CD4-positive, alpha-beta T cell treated with Interleukin-6 at 100 ng/mL for 8 hours (primary cell): ENCODE measurements at places on chromosomes 12 and 14.

GRCh38 chr12:89875225-89875624 is 166.6 kb upstream of the ATP2B1 start:
- DNase-seq = no peak

- no peak for DNase-seq
Observed at GRCh38 chr14:101010293-101010692, 106.8 kb upstream of the RTL1 start.

DNA sequence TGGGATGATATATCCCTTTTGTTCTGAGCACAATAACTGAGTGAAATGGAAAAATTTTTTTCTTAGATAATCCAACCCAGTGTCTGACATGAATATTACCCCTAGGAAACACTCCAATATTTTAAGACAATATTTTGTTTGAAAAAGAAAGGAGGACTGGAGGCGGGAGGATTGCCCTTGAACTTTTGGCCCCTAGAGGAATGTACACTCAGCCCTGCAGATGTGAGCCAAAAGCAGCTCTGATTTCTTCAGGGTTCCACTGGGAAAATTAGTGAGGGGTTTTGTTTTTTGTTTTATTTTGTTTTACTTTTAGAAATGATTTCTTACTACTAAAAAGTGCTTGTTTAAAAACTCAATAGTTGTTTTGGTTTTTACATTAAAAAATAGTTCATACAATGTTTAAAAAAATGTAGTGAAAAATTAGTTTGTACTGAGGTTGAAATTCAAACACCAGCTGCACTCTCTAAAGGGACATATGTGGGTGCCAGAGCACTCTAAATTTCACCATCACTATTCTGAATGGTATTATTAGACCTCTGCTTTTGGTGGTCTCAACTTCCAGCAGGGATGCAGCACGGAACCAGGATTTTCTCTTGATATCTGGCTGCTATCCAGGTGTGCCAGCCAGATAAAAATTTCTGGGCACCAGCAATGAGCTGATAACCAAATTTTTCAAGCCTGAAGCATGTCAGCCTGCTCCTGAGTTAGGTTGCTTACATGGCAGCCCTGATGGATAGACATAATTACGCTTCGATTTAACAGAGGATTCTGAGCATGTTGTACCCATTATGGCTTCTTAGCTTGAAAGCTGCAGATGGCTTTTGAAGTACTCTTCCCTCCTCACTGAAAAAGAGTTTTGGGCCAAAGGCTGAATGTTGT is 141.9 kb downstream of the ANO6 start:
- DNase-seq = no peak

DNA sequence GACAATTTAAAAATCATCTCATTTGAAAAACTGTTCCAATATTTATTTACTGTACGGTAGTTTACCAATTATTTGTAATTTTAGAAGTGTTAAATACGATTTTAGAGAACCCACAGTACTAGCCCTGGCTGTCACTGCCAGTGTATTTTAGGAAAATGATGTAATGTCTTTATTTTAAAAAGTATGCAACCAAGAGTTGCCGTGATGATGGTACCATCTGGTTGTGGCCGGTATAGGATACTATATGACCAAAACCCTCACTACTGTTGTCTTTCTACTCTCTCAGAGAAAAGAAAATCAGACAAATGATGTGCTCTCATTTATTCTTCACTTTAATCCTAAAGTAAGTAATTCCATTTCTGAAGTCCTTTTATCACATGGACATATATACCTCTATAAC is 395.0 kb downstream of the FOXG1 start:
- no peak for DNase-seq

DNA sequence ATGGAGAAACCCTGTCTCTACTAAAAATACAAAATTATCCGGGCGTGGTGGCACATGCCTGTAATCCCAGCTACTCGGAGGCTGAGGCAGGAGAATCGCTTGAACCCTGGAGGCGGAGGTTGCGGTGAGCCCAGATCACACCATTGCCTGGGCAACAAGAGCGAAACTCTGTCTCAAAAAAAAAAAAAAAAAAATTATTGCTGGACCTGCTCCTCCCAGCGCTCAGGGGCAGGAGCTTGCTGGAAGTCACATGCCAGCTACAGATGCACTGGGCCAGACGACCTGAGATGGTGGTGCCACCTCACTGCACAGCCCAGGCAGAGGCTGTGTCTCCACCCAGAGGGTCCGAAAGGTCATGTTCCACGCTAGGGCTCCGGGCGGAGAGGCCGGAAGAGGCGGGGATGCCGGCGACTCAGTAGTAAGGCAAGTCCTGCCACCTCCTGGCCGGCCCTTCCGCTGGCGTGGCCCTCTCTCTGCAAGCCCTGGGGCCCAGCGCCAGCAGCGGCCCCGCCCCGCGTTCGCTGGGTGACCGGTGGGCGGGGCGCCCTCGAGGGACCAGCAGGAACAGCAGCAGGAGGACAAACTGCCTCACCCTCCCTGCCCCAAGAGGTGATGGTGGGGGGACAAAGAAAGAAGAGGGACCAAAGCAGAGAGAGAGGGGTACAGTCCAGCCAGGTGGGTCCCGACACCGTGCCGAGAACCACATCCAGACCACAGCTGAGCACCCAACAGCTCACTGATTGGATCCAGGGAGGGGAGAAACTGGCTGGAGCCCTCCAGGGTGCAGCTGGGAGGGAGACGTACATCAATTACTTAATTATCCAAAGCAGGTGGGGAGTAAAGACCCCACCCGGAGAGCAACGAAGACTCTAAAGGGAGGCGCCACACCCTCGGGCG is 3.6 kb upstream of the RHOF start:
- DNase-seq = no peak

DNA sequence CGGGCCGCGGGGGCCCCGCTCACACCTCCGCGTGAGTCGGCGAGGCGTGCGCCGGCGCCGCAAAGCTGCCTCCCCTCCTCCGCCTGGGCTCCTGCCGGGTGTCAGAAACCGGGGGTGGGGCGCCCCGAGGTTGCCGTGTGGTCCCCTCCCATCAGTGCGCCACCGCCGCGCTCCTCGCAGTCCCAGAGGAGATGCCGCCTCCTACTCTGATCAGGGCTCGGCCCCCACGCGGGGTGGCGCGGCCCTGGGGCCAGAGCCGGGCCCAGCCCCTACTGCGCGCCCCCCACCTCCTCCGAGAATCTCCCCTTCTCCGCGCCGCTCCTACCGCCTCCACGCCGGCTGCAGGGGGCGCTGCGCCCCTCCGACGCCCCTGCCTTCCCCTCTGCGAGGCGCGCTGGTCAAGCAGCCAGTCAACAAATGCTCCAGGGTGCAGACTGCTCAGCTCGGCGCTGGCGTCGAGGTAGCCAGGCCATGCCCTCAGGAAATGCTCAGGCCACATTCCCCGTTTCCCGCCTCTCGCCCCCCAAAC is 467 bp upstream of the JAG2 start:
- DNase-seq = no peak

DNA sequence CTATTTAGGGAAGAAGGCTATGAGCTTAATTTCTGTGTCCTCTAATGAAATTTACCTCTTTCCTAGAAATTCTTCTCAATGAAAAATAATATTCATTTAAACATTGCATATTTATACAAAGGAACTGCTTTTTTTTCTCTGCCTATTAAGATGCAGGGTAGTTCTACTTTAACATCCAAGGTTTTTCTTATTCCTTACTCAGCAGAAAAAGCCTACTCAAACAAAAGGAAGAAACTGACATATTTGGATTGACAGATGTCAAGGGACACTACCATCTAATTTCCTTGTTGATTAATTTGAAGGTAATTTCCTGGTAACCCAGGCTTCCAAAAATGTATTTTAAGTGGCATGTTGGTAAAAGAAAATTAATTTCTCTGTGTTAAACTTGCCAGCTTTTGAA is 192.3 kb downstream of the EGLN3 start:
- no peak for DNase-seq

DNA sequence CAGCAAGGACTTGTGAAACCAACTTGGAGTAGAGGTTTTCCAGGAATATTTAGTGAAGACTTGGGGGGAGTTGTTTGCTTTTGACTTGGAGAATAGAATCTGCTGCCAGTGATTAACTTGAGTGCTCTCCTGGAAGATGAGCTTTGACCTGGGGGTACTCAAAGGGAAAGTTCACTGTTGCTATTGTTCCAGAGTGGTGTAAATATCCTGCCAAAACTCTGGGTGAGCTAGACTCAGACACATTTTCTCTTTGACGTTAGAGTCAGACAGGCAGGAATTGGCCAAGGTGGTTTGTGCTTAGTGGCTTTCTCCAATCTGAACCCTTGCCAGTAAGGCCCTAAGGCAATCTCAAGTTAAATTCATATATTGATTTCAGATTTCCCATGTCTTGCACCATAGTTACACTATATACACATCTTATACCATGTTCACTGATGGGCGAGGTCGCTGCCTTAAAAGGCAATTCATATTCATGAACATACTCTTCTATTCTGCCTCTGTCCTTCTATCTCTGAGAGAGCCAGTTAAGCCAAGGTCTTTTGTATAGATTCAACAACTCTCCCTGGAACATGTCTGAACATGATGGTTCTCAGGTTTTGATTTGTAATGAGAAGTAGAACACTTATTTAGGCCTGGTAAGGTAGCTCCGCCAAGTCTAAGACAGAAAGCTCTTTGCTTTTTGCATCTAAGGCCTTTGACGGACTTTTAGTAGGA is 204.6 kb upstream of the SLC38A2 start:
- DNase-seq = no peak

DNA sequence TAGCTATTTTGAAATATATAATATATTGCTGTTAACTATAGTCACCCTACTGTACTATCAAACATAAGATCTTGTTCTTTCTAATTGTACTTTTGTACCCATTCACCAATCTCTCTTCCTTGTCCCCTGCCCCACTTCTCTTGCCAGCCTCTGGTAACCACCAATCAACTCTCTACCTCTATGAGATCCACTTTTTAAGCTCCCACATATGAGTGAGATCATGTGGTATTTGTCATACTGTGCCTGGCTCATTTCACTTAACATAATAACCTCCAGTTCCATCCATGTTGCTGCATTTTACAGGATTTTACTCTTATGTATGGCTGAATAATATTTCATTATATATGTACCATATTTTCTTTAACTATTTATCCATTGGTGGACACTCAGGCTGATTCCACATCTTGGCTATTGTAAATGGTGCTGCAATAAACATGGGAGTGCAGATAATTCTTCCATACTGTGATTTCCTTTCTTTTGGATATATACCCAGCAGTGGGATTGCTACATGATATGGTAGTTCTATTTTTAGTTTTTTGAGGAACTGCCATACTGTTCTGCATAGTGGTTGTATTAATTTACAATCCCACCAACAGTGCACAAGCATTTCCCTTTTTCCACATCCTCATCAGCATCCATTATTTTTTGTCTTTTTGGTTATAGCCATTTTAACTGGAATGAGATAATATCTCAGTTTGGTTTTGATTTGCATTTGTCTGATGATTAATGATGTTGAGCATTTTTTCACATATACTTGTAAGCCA is 33.5 kb upstream of the SPIC start:
- no peak for DNase-seq

DNA sequence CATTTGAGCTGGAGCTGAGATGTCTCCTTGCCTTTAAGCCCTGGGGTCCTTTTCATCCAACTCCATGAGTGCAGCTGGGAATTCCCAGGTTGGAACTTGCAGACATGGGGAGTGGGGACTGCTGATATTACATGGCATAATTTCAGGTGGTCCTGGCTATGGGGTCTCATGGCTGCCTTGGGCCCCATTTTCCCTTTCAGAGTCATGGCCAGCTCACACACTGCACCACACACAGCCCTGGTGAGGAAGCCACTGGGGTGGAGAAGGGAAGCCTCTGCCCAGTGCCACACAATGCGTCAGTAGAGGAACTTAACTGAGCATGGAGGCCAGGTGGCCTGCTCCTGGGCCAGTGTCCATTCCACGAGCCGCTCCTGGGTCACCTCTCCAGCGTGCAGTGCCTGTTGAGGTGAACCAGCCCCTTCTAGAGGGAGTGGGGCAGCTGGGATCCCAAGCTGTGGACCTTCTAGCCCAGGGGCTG is 17.3 kb upstream of the KRT86 start:
- DNase-seq = no peak

DNA sequence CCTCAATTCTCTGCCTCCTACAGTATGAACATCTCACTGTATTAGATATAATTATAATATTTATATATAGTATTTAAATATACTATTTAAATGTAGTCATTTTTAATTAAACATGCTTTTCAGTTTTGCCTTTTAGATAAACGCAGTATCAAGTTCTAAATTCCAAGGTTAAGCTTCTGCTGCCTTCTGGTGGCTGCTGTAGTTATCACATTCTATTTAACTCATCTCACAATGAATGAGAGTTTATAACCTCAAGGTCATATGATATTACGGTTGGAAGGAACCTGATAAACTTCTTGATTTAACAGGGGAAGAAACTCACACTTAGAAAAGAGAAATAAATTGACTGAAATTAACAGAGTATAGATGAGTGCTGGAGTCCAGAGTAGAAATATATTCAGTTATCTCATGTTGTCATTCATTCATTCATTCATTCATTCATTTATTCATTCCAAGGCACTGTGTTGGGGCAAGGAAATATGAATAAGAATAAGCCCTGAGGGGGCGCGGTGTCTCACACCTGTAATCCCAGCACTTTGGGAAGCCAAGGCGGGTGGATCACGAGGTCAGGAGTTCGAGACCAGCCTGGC is 31.9 kb downstream of the GUCY2C start:
- DNase-seq = peak; percentile 36

DNA sequence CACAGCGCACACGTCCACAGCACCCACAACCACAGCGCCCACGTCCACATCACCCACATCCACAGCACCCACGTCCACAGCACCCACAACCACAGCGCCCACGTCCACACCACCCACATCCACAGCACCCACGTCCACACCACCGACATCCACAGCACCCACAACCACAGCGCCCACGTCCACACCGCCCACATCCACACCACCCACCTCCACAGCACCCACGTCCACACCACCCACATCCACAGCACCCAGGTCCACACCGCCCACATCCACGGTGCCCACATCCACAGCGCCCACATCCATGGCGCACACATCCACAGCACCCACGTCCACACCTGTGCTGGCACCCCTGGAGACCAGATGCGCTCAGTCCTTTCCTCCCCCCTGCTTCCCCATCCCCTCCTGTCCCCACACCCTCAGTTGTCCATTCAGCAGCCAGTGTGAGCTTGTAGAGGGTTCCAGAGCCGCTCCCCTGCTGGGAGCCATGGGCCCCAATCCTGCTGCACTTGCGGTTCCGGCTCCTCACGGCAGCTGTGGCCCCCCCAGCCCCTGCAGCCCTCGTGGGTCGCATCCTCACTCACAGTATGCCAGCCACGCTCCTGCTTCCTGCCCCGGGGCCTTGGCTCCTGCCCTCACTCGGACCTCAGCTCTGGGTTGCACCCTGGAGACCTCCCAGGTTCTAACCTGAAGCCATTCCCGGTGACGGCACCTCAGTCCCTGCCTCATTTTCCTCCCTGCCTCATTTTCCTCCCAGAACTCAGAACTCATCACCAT is 37.8 kb downstream of the GALNT9 start:
- DNase-seq = no peak

GRCh38 chr12:96497855-96498254 is 8.5 kb downstream of the CFAP54 start:
- DNase-seq = no peak
